Smooth muscle cell of bladder (primary cell): ENCODE measurements at places on chromosomes 4 and X. TPM values are rescaled to one million over a fixed set of nuclear protein-coding genes. Genes with fewer than 3 reads are reported as not detected.

The LRCH2 gene
- 11.5 and 14.2 TPM in 2 replicates for total RNA-seq

The GLRA3 gene
- 0.14 TPM in 1 of 2 replicates, not detected in the other for total RNA-seq

The WNK3 gene
- 0.14 and 0.28 TPM in 2 replicates for total RNA-seq

The KLHL13 gene
- total RNA-seq: 39.1 and 55.6 TPM in 2 replicates

The VCX3A gene
- not detected in 2 replicates for total RNA-seq

The TXK gene
- not detected in 2 replicates for total RNA-seq

The GPC3 gene
- 1.9 and 2.6 TPM in 2 replicates for total RNA-seq

The NDST3 gene
- total RNA-seq: 0.09 TPM in 1 of 2 replicates, not detected in the other
